Activated T-cell treated with anti-CD3 and anti-CD28 coated beads for 24 hours (primary cell): ENCODE measurements at places on chromosomes 3 and 15.

DNA sequence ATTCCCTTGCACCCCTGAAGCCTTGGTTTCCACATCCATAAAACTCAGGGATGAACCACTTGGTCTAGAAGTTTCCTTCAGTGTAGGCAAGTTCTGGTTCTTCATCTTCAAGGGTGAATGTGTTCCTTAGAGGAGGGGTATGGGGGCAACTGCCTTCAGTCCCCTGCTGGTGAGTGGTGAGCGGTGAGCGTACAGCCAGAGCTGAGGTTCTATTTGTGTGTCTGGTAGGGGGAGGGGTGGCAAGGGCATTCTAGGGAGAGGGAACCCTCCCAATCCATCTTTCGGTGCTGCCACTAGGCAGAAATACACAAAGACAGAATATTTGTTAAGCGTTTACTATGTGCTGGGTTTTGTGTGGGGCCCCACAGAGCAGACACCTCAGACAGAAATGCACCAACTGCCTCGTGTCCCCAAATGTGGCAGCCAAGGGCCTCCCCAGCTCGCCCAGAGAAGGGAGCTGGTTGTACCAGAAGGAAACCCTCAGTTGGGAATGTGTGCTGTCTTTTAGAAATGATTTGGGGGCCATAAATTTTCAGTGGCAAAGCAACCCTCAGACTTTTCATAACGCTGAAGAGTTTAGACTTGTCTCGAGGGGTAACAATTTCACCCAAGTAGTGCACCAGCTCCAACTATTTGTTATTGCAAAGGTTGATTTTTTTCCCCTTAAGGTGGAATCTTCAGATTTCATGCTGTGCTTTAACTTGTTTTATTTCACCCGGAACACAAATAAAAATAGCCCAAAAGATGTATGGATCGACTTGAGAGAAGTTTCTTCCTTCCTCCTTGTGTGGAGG lies 137.6 kb downstream of the FBLN2 start:
- no peak for DNase-seq

GRCh38 chr3:123449102-123449996 lies 459 bp upstream of the ADCY5 start:
- no peak for DNase-seq

DNA sequence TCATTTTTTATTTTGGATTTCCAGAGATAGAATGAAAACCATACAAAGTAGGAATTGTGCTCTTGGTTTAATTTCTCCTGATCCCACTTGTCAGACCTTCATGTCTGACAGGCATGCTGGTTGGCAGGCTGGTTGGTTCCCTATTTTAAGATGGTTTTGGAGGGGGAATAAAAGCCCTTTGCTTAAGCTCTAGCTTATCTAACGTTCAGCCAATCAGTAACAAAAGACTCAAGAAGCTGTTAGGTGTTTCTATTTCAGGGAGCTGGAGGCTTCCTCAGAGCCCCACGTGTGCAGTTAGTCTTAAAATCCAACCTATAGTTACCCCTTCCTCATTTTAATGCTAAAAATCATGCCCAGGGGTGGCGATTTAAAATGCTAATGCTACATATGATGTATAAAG lies 40.5 kb upstream of the XIRP1 start:
- no peak for DNase-seq

DNA sequence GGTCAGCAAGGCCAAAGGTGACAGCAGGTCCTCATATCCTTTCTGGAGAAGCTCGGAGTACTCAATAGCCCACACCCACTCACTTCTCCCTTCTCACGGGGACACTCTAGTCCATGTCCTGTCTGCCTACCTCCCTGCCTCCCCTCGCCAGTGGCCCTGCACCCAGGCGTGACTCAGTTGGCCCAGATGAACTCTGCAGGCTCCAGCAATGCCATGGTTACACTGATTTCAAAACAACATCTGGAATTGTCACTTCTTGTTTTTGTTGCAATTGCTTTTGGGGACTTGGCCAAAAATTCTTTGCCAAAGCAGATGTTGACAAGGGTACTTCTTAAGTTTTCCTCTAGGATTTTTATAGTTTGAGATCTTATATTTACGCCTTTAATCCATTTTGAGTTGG lies 13.0 kb downstream of the IL16 start:
- DNase-seq = no peak

DNA sequence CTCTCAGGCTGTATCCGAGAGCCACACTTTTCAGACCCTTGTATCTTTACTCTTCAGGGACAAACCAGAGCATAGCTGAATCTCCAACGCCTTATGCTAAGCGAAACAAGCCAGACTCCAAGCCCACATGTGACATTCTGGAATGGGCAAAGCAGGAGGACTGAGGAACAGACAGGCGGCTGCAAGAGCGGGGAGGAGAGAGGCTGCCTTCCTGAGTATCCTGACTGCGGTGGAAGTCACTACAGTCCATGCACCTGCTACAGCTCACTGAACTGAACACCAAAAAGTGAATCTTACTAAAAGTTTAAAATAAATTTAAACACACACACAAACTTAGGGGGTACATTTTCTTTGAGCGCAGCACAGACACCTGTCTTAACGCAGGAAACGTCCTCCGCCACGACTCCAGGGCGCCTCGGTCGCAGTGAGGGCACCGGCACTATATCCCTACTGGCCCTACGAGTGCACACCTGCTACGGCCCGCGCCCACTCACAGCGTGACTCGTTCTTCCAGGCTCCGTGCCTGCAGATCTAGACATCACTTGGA lies 1.4 kb downstream of the CYFIP1 start:
- no peak for DNase-seq

- DNase-seq = no peak
These were observed 490.8 kb downstream of the MCTP2 start for GRCh38 chr15:94722024-94722636.

- no peak for DNase-seq
These were observed 72.8 kb downstream of the SMAD3 start for GRCh38 chr15:67137951-67138848.

DNA sequence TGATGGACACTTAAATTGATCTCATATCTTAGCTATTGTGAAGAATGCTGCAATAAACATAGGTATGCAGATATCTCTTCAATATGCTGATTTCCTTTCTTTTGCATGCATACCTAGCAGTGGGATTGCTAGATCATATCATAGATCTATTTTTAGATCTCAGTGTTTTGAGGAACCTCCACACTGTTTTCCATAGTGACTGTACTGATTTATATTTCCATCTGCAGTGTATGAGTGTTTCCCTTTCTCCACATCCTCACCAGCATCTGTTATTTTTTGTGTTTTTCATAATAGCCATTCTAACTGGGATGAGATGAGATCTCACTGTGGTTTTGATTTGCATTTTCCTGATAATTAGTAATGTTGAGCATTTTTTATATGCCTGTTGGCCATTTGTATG lies 17.1 kb upstream of the RASA2 start:
- no peak for DNase-seq

DNA sequence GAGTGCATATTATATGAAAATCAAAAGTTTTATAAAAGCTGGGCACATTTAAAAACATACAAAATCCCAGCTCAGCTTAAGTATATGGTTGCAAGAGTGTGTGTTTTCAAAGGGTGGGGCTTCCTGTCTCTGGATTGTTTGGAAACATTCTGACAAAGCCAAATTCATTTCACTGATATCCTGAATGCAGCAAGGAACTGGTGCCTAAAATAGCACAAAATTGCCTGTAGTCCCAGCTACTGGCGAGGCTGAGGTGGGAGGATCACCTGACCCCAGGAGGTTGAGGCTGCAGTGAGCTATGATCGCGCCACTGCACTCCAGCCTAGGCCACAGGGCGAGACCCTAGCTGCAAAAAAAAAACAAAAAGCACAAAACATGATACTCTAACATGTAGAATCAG lies 13.0 kb upstream of the TJP1 start:
- no peak for DNase-seq

DNA sequence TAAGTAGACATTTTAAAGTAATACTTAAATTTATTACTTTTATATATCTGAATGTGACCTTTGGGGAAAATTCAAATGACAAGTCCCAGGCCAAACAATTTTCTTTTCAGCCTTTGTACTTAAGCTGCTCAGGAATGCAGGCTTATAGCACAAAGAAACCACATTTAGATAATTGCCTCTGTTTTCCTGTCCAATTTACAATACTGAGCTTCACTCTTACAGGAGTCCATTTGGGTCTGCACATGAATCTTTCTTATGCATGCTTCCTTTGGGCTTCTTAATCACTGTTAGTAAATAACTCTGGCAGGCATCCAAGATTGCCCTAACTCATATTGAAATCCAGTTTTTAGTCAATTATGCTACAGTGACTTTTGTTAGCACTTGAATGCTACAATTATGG lies 459.4 kb upstream of the TGFBR2 start:
- DNase-seq = no peak

DNA sequence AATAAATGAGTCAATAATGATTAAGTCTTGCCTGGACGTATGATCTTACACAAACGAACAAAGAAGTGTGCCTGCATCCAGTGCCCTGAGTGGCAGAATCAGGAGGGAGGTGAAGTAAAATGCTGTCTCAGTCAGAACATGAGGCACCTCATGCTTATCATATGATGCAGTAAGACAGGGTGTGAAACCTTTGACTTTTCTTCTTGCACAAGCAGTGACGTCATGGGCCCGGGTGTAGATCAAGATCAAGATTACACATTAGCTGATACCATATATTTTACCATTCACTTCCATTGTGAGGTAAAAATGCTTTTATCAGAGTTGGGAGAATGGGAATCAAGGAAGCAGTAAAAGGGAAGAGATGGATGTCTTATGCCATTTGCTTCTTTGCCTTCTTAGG lies 291.6 kb upstream of the PLSCR5 start:
- DNase-seq = no peak

- DNase-seq = no peak
These were observed 64.2 kb upstream of the FOXP1 start for GRCh38 chr3:71647751-71648150.
